ENCODE measurements at places on chromosomes 4 and X.

GRCh38 chr4:25889589-25890503 is 24.2 kb upstream of the SMIM20 start:
- no peak for DNase-seq

DNA sequence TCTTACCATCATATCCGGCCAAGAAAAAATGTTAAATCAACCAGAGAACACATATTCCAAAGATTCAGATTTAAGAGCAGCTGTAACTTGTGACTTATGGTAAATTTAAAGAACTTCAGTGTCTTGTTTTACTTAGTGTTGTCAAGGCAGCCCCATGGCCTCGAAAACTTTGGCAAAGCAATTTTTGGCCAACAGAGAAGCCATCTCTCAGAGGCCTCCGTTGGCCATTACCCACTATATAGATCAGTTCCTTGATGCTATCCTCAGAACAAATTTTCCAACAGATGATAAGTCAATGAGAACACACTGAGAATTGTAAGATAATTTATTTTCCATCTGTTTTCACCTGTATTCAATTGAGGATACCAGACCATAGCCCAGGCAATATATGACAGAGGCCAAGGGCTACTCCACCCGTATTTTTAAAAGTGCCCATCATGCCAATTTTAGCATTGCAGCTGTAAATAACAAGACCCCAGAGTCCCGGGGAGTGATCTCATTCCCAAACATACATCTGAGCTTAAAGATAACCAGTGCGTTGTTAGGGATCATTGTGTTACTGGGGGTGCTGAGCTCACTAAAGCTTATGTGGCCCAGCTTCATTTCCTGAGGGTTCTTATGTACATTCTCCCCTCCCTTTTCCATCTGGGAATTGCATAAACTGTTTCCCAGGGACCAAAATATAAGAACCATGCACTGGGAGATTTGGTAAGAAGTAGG is 50.0 kb upstream of the PDHA1 start:
- no peak for DNase-seq

DNA sequence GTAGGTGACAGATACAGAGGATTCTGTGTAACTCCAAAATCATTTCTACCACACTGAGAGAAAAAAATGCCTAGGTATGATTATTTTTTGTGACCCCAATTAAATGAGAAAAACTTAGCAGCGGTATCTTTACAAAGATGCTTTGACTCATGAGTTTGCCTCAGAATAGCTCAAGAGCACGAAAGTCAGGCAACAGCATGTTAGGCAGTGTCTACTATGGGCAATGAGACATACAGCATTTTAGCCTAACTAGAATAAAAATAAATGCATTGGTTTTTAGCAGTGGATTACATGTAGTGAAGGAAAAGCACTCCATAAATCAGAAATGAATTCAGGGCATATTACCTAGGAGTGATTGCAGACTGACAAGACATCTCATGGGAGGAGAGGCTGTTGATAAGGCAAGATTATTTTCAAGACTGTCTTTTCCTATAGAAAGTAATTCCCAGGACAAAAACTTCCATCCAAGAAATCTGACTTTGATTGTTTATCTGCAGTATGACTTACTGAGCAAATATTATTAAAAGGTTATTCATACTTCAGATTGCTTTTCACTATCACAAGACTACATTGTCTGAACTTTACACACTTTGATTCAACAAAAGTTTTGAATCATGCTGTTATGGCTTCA is 3.6 kb downstream of the ANXA10 start:
- no peak for DNase-seq

DNA sequence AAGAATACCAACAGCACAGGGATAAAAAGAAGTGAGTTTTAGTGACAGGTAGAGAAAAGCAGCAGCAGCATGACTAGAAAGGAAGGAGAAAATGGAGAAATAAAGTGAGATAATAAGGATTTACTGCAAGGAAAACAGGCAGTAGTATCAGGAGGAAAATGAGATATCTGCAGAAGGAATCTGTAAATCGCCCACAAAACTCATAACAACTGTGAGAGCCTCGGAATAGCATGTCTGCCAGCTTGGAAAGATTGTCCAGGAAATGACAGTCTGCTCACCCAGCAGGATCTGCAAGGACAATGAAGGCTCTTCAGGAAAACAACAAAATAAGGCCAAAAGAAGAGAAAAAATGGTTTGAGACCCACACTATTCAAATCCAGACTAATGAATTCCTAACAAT is 47.4 kb downstream of the CXXC4 start:
- no peak for DNase-seq

- DNase-seq: no peak
Observed at GRCh38 chr4:107131295-107131694, 95.2 kb upstream of the DKK2 start.
